ENCODE measurements at places on chromosomes 1 and 21.

DNA sequence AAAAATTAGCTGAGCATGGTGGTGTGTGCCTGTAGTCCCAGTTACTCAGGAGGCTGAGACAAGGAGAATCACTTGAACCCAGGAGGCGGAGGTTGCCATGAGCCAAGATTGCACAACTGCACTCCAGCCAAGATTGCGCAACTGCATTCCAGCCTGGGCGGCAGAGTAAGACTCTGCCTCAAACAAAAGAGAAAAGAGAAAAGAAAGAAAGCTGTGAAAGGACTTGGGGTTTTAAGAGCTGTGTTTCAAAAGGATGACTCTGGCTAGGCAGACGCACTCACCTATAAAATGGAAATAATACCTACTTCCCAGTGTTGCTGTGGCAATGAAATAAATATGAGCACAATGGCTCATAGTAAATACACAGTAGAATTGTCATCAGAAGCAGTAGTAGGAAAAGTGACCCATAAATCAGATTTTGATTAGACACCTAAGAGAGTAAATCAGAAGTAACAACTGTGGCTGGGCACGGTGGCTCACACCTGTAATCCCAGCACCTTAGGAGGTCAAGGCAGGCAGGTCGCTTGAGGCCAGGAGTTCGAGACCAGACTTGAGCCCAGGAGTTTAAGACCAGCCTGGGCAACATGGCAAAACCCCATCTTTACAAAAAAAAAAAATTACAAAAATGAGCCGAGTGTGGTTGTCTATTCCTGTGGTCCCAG, 45.9 kb upstream of the PUM1 start:
- no peak for DNase-seq

DNA sequence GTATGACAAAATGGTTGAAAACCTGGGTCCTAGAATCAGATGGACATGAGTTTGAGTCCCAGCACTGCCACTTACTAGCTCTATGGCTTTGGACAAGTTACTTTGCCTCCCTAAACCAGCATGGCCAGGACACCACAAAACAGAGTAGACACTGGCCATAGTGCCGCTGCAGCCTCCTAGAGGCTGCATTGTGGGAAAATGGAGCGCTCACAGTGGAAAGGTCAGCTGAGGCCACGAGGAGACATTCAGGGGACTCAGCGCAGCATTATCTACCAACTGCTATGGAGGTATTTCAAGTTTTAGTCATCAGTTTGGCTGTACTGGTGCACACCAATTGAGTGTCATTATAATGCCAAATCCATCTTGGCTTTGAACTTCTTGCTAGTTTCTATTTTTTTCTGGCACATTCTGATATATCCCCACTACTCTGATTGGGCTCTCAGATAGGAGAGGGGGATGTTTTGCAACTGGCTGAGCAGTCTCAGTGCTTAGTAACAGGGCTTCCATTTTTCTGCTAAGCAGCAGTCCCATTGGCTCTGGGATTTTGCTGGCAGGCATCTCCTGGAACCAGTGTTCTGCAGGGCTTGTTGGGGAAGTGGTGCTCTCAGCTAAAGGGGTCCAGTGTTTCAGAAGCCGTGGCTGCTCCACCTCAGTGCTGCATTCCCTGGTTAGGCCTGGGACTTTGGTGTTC, 16.2 kb downstream of the NT5C1A start:
- DNase-seq: no peak

DNA sequence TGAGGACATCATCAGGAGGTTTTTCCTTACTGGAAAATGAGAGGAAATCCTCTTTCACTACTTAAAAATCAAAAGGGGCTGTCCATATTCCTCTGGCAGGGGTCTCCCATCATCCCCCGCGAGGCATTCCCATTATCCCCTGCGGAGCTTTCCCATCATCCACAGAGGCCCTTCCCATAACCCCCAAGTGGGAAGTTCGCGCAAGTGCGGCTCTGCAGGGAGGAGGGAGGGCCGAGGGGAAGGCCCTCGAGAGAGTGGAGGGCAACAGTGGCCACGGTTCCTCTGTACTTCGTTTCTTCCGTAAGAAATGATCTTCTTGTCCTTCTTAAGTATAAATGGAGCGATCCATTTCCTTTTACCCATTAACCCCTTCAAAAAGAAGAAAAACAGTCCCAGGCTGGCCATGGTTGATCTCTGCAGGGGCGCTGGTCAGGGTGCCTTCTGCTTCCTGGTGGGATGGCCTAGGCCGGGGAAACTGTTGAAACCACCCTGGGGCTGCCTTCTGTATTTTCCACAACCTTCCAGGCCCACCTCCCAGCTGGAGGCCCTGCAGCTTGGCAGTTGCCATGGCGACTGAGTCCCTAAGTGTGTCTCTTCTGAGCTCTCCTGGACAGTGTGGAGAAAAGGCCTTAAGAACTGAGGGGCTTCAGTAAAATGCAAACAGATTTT, 3.6 kb upstream of the RSPH1 start:
- DNase-seq: no peak

GRCh38 chr1:33137800-33138199, 44.0 kb downstream of the TRIM62 start:
- DNase-seq: peak; percentile 32
